ENCODE measurements at places on chromosomes 2 and 18. TPM values are rescaled to one million over a fixed set of nuclear protein-coding genes. Genes with fewer than 3 reads are reported as not detected.

Gene AMER3
- total RNA-seq, result not detected

Gene LOXHD1
- 0.11 TPM for total RNA-seq

Gene RDH14
- total RNA-seq, result 19.4 TPM

Gene DNAJC5G
- total RNA-seq, result not detected

Gene DSG1
- not detected for total RNA-seq

Gene ITGA4
- 64.5 TPM for total RNA-seq

Gene CMPK2
- total RNA-seq, result 4.5 TPM

Gene RGPD4
- total RNA-seq, result not detected

Gene GLI2
- not detected for total RNA-seq

Gene GAD1
- 2.5 TPM for total RNA-seq

Gene TBR1
- not detected for total RNA-seq

Gene HOXD12
- total RNA-seq, result not detected

Gene PAIP2B
- 3.1 TPM for total RNA-seq

Gene ITGB1BP1
- 117 TPM for total RNA-seq

Gene POTEJ
- not detected for total RNA-seq

DNA sequence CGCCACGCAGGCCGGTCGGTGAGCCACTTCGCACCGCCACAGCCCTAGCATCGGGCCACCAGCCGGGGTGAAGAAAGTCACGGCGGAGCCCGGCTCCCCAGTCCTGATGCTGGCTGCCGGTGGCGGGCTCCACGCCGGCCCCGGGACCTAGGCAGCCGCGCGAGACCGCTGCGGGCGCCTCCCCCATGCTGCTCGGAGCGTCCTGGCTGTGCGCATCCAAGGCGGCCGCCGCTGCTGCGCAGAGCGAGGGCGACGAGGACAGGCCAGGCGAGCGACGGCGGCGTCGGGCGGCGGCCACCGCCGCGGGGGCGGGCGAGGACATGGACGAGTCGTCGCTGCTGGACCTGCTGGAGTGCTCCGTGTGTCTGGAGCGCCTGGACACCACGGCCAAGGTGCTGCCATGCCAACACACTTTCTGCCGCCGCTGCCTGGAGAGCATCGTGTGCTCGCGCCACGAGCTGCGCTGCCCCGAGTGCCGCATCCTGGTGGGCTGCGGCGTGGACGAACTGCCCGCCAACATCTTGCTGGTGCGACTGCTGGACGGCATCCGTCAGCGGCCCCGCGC lies 433 bp downstream of the SH3RF3 start:
- DNase-seq, result peak; percentile 43

GRCh38 chr18:48488388-48488850 lies 50.4 kb upstream of the CTIF start:
- no peak for DNase-seq

DNA sequence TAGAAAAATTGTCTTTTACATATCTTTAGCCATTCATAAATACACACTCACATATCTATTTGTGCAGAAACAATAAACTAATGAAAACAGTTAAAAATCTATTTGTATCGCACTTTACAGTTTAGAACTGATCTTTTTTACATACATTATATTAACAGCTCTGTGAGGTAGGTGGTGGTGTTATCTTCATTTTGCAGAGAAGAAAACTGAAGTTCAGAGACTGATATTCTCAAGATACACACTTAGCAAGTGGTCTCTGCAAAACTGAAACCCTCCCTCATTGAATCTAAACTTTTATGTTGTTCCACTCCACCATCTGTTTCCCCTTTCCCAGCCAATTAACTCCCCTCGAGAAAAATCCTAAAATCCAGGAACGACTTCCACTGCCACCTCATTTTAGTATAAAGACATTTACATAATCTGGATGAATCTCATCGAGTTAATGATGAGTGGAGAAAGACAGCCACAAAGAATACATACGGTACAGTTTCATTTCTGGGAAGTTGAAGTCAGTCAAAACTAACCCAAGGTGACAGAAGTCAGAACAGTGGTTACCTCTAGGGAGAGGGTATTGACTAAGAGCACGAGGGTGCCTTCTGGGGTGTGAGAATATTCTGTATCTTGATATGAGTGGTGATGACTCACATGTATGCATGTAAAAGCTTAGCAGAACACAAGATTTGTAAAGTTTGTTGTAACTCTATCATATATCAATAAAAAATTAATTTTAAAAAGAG lies 524.2 kb upstream of the TCF4 start:
- peak; percentile 33 for DNase-seq

- DNase-seq, result no peak
Observed at GRCh38 chr2:107027205-107027604, 141.2 kb upstream of the ST6GAL2 start.

DNA sequence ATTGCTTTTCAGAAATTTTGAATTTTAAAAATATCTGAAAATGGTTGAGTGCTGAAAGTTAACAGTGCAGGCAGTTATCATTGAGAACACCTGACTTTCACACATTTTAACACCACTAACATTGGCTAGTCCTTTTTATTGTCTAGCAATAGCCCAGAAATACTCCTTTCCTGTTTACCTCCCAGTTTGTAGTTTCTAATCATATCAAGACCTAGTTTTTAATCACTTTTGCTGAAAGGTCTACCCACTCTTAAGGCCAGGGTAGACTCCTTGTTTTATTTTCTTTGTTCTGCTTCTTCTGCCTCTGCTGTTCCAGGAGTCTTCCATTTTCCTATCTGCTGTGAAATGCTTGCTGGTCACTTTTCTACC lies 72.1 kb downstream of the UBE2E3 start:
- DNase-seq, result no peak

- DNase-seq, result no peak
Observed at GRCh38 chr2:84526562-84526961, 10.3 kb downstream of the DNAH6 start.

DNA sequence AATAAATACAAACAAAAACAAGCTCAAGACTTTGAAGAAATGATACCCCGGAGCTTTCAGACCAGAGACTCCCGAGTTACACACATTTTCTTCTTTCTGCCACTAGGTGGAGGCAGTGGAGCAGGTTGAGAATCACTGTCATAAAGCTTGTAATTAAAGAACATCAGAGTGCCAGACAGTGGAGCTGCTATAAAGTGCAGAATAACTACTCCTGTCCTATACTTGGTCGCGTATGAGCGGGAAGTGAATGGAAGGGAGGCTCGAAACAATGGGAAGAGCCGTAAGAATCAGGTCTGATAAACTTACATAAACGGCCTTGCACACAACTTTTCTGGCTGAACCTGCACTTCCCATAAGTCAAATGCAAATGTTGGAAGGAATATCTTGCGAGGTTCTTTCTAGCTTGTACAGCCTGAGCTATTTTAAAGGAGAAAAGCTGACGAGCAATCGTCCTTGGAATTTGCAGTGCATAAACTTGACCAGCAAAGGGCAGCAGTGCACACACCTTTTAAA lies 189.0 kb downstream of the RPIA start:
- DNase-seq, result peak; percentile 39

DNA sequence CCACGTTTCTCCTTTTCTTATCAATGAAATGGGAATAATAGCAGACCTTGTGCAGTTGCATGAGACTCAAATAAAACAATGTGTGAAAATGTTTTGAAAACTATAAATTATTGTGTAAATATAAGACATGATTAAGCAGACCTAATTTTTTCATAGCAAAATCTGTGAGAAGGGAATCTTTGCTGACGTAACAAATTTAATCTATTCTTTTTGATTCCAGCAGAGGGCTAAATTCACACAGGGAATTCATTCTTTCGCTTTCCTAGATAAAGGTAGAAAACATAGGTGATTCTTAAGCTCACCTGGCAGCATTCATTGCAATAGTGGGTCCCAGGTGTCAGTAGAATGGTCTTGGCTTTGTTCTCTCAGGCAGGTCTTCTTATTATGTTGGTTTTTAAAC lies 450.0 kb upstream of the GCFC2 start:
- DNase-seq, result no peak

DNA sequence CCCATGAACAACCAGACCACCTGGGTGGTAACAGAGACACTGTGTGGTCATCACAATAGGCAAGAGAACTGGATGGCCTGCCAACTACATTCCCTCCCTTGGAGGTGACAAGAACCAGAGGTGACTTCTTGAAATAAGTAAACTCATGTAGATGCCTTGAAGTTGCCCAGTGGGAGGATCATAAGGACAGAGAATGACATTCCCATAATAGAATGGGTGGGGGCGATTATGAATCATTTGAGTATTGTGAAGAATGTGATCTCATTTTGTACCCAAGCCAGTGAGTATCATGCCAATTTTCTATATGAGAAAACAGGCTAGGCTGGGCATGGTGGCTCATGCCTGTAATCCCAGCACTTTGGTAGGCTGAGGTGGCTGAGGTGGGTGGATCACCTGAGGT lies 211.4 kb upstream of the GYPC start:
- DNase-seq, result no peak

GRCh38 chr2:37005118-37005868 lies 39.0 kb upstream of the STRN start:
- DNase-seq, result no peak

DNA sequence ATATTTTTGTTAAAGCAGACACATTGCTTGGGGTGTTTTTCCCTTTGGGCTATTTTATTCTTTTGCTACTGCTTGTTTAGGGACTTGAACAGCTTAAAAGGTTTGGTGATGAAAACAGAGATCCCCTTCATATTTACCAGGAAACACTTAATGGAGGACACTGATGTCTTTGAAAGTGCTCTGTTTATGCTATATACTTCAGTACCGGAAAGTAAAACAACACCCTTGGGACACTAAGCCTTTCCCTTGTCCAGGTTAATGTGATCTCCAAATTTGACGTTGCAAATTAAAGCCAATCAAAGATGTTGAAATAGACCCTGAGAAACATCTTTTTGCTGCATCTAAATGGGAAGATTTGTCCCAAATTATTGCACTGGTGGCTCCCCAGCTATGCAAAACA lies 564.6 kb upstream of the PKDCC start:
- no peak for DNase-seq

DNA sequence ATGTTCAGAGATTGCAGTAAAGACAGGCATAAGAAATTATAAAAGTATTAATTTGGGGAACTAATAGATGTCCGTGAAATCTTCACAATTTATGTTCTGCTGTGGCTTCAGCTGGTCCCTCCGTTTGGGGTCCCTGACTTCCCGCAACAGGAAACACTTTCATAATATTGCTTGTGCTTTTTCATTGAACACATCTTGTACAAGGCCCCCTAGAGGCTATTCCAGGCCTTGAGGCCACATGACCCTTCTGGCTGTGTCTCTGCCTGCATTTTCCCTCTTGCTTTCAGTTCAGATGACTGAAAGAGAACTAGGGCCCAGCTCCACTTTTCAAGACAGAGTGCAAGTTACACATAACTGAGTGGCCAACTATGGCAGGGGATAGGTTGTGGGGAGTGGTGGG lies 164.1 kb downstream of the TMEM247 start:
- DNase-seq, result peak; percentile 28

DNA sequence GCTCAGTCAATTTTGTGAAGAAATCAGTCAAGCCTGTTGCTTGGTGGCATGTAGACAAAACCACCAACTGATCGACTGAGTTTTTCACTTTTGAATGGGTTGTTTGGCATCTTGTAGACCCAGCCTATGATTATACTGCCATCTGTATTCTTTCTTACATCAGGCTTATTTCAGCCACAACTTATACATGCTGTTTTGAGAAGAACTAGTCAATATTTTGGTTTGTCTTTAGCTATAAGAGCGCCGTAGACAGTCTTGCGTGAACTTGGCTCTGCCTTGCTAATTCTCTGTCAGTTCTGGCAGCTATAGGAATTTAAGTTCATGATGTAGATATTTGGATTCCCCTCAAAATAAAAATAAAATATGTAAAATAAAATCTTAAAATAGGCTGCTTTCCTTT lies 742.0 kb upstream of the FANCL start:
- DNase-seq, result no peak

DNA sequence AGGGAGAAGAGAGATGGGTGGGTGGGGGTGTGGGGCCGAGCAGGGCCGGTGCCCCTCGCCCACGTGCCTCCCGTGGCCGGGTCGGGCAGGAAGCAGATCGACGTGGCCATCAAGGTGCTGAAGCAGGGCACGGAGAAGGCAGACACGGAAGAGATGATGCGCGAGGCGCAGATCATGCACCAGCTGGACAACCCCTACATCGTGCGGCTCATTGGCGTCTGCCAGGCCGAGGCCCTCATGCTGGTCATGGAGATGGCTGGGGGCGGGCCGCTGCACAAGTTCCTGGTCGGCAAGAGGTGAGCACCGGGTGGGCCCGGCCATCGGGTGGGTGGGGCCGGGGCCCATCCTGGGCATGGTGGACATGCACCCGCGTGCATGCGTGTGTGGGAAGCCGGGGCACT lies 21.8 kb downstream of the ZAP70 start:
- no peak for DNase-seq

DNA sequence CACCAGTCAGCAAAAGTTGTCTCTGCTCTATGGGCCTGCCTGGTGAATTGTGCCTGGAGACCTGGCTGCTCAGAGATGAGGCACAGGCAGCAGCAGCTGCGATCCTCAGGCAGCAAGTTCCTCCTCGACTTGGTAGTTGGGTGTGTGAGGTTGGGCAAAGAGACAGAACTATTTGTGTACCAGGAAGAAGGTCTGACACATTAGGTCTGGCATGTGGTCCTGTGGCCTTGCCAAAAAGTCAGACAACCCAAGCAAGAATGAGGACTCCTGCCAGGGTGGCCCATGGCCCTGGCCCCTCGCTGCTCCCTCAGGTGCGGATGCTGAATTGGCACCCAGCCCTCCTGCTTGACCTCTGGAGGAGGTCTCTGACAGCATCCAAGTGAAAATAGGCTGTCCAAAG lies 192.7 kb downstream of the DYSF start:
- DNase-seq, result no peak
